ENCODE measurements at places on chromosomes 16 and 17.

- DNase-seq = peak; percentile 55
Measured at GRCh38 chr17:68011199-68011665, 15.0 kb upstream of the C17orf58 start.

DNA sequence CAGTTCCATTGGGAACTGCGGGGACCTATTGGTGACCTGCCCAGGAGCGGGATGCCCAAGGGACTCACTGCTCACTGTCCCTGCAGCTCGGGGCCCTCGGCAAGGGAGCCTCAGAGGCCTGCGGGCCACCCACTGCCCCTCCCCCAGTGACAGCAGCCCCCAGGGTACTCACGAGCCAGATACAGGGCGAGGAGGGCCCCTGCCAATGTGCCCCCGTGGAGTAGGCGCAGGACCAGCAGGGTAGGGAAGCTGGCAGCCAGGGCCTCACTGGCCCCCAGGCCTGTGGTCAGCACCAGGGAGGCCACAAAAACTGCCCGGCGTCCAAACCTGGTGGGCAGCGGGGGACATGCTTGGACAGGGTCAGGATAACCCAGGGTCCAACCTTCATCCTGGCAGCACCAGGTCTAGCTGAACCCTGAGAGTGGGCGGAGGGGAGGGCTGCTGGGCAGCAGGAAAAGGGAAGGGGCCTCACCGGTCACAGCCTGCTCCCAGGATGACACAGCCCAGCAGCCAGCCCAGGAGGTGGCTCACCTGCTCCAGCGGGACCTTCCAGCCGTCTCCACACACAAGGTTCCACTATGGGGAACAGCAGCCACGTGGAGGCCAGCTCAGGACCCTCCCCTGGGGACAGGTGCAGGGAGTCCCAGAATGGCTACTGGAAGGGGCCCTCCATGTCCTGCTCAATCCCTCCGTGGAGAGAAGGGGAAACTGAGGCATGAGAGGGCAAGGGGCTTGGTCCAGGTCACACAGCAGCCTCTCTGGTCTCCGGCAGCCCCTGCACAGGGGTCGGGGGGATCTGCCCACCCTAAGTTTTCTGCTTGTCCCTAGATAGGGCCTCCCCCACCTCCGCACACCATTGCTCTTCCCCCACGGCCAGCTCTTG is 855 bp downstream of the SLC22A31 start:
- DNase-seq = no peak

DNA sequence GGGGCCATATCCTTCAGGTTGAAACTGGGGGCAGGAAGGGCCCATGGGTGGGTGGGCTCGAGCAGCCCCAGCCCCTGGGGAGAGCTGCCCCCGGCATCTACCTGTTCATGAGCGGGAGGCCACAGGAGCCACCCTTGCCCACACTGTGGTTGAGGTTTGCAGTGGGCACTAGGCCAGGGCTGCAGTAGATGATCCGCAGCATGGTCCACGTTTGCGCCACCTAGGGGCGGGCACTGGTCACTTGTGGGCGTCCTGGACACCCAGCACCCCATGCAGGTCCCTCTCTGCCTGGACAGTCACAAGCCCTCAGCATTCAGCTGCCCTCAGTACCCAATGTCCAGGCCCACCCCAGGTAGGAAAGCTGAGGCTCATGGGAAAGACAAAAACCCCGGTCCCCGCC is 1.8 kb upstream of the JMJD8 start:
- DNase-seq = no peak

DNA sequence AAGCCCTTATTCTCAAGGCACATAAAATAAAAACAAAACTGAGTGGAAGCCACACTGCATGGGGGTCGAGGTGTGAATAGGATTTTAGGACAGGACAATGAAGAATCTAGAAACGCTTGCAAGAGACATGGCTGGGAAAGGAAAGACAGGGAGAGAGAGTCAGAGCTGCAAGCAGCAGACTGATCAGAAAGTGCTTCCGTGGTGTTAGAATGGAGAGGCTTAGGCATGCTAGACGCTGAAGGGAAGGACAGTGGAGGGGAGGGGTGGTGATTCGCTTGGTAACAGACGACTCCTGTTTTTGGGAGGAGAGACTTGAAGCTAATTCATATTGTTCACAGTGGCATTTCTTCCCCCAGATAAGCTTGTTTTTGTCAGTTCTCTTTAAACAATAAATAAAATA is 173.5 kb downstream of the AIPL1 start:
- DNase-seq = no peak

DNA sequence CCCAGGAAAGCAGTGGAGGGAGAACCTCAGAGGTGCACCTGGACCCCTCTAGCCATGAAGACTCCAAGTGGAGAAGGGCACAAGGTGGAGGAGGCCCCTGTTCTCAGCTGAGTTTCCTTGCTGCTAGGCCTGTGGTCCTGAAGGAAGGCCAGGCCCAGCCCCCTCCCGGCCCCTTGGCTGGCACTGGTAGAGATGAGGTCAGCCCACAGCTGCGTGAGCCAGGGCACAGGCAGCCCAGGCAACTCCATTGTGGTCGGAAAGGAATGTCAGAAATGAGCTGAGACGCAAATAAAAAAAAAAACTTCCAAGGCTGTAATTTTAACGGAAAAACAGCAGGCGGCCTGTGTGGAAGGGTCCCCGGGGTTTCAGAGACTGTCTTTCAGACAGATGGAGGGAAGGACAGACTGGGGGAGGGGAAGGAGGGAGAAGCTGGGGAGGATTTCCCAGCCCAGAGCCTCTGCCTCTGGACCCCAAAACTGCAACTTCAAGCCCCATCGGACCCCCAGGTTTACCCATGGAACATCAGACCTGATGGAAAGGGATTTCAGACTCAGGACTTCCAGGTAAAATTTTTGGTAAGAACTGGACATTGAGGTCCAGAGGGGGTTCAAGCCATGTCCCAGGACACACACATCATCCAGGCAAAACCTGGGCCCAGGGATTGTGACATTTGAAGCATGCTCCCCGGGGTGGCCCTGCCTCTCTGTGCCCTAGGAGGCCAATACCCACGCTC is 25.6 kb upstream of the MRPS23 start:
- DNase-seq = no peak

- DNase-seq = peak; percentile 43
Measured at GRCh38 chr17:29176558-29177351, 3.4 kb downstream of the MYO18A start.

GRCh38 chr16:57138281-57138935 is 46.0 kb downstream of the CPNE2 start:
- DNase-seq = no peak

DNA sequence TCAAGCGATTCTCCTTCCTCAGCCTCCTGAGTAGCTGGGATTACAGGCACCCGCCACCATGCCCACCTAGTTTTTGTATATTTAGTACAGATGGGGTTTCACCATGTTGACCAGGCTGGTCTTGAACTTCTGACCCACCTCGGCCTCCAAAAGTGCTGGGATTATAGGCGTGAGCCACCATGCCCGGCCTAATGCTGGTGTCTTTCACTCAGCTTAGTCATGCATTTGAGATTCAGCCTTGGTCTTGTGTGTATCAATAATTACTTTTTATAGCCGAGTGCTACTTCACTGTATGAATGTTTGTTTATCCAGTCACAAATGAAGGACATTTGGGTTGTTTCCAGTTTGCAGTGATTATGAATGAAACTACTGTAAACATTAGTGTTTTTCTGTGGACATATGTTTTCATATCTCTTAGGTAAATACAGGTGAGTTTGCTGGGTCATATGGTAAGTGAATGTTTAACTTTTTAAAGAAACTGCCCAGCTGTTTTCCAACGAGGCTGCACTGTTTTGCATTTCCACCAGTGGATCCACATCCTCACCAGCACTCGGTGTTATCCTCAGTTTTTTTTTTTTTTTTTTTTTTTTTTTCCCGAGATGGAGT is 11.0 kb upstream of the PLCG2 start:
- DNase-seq = no peak

DNA sequence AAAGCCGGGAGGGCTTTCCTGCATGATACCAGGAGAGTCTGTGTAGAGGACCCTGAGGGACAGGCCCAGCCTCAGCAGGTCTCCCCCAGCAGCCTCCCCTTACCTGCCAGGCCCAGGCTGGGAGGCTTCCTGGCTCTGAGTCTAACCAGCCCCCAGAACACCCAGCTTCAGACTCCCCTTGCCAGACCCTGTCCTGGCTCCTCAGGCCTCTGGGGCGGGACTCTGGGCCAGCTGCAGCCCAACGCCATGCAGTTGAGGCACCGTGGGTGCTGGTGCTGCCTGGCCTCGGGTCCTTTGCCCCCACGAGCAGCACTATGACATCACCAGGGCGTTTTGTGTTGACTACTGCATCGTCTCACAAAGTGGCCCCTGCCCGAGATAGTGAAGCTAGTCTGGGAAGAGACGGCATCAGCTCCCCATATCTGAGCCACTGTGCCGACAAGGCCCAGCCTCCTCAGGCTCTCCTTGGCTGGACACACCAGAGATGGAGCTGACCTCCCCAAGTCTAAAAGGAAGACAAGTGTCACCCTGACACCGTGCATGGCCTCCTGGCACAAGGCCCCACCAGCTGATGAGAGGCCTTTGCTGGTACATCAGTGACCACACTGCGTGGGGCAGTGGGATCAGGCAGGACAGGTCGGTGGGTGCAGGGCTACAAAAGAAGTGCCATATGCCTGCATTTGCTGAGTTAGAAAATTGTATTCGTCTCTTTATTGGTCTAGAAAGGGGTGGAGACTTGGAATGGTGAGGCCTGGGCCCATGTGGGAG is 10.6 kb downstream of the ALDH3A1 start:
- DNase-seq = no peak

DNA sequence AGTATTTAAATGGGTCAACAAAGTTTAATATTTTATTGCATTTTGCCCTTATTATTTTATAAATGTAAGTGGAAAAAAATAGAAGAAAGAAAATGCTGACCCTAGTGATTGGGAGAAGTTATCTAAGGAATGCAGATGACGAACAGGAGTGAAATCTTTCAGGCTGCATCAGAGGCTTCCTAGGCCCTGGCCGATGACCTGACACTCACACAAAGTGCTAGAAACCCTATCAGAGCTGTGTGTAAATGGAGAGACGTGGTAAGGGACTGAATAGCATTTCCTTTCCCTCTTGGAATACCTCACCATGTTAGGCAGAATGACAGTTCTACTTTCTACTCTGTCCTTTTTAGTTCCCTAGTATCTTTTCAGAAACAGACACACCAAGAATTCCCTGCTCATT is 44.9 kb upstream of the CNEP1R1 start:
- DNase-seq = no peak

- DNase-seq = no peak
Measured at GRCh38 chr16:49929626-49930025, 73.7 kb upstream of the ZNF423 start.

GRCh38 chr16:17295948-17296347 is 174.8 kb downstream of the XYLT1 start:
- DNase-seq = no peak

DNA sequence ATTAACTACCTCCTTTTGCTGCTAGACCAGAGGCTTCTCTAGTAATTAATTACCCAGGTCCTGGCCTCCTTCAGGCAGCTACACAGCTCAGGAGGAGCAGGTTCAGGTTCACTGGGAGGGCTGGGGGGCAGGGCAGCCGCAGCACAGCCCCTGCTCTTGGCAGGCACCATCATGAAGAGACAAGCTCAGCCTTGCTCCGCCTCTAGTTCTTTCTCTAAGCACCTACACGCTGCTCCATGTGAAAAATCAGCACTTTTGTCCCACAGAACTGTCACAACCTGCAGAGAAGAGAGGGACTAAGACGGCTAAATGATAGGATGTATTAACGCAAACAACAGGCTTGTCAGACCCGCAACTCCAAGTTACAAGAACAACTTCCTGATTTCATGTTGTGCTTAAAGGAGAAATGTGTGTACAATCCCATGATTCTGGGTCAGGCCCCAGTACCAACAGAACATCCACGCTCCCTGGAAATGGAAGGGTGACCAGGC is 53.4 kb downstream of the GRB2 start:
- DNase-seq = no peak

DNA sequence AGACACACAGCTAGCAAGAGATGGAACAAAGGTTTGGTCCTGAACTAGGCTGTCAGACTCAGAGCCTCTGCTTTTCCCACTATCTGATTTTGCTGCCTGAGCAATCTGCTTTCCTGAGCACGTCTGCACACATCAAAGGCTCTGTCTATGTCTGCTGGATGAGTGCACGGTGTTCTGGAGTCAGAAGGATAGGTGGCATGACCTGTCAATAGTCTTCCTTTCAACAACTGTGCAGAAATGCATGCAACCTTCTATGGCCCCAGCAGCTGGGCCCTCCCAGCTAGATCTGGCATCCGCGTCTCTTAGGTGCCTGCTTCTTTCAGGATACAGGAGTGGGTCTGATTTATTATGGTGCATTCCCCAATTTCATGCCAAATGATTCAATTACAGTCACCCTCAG is 138.3 kb downstream of the UTP18 start:
- DNase-seq = no peak

DNA sequence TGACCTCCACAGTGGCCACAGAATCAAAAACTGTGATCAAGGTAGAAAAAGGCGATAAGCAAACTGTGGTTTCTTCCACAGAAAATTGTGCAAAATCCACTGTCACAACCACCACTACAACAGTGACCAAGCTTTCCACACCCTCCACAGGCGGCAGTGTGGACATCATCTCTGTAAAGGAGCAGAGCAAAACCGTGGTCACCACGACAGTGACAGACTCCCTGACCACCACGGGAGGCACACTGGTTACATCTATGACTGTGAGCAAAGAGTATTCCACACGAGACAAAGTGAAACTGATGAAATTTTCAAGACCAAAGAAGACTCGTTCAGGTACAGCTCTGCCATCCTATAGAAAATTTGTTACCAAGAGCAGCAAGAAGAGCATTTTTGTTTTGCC is 83.6 kb downstream of the C17orf58 start:
- no peak for DNase-seq
